ENCODE measurements at places on chromosomes 7 and 10.

- DNase-seq, result no peak
Measured at GRCh38 chr7:40765639-40766038, 630.8 kb downstream of the SUGCT start.

DNA sequence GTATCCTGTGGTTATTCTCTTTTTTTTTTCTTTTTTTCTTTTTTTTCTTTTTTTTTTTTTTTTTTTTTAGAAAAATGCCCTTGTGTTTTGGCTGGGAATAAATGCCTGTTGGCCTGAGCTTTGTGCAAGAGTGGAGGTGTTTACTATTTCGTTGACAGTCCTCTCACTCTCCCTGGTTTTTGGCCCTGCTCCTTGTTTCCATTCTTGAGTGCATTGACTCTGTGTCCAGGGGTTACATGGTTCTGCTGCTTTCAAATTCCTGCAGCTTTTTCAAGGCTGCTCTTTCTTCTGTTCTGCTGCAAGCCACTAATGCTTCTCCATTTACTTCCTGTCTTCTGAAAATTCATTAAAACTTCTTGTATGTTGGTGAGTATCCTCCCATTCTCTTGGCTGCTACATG, 59.7 kb upstream of the TBX20 start:
- no peak for DNase-seq

DNA sequence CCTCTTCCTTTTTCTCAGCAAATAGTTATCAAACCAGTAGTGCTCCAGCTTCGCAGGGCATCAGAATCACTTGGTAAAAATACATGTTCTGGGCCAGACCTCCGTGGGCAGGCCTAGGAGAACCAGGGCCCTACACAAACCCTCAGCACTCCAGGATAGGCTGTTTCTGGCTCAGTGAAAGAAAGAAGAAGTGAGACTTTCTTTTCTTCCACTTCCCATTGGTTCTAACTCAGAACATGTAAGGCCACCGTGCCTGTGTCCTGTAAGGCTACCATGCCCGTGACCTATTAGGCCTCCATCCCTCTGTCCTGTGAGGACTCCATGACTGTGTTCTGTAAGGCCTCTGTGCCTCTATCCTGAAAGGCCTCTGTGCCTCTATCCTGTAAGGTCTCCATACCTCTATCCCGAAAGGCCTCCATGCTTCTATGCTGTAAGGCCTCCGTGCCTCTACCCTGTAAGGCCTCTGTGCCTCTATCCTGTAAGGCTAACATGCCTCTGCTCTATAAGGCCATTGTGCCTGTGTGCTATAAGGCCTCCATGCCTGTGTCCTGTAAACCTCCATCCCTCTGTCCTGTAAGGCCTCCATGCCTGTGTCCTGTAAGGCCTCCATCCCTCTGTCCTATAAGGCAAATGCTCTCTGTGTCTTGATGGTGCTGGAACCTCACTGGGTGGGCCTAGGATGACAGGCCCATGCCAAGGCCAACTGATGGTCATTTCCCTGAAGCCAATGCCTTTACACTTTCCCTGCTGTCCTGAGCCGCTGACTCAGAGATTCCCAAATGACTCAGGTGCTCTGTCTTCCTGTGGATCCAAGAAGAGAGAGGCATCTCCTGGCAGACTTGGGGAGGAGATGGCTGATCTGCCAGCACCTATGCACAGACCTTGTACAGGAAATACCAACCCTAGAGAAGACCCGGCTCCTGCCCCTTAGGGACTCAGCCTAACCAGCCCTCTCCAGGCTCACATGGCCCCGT, 96.6 kb upstream of the CACUL1 start:
- DNase-seq, result no peak

- no peak for DNase-seq
Measured at GRCh38 chr7:115379321-115379720, 457.4 kb downstream of the MDFIC start.

Data from left colon (tissue), 2 donors.